SW 1271 (cell line): ENCODE measurements at places on chromosomes 6 and 20.
A peak's percentile ranks its signal among the peaks of the same experiment; 100 is the strongest.

DNA sequence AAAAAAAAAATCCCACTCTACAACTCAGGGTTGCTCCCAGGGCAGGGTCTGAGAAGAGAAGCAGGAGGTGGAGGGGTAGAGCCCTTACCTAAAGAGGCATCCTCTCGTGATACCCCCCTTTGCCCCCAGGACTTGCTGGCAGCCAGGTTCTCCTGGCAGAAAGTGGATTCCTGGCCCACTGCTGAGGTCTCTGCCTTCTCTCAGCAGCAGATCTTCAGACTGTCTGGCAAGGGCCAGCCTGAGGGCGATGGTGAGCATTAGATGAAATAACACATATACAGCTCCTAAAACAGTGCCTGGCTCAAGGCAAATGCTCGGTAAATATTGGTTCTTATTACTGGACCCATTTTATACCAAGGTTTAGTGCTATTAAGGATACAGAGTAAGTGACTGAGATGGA is 4.8 kb upstream of the GLP1R start:
- DNase-seq, result no peak

DNA sequence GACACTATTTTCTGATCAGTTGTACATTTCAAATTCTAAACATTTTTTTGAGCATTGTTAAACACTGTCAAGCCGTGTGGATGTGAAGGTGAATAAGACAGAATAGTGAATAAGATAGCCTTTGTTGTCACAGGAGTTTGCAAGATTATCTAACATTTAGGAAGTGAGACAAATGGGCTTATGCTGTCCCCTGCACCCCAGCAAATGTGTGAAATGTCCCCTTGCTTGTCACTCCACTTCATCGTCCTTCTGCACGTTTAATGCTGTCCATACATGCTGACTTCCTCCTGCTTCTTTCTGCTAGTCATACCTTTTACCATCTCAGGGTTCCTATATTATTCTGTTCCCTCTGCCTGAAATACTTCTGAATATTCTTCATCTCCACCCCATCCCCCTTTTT is 62.6 kb downstream of the CBFA2T2 start:
- no peak for DNase-seq

GRCh38 chr20:54514028-54514607 is 38.7 kb downstream of the DOK5 start:
- no peak for DNase-seq

DNA sequence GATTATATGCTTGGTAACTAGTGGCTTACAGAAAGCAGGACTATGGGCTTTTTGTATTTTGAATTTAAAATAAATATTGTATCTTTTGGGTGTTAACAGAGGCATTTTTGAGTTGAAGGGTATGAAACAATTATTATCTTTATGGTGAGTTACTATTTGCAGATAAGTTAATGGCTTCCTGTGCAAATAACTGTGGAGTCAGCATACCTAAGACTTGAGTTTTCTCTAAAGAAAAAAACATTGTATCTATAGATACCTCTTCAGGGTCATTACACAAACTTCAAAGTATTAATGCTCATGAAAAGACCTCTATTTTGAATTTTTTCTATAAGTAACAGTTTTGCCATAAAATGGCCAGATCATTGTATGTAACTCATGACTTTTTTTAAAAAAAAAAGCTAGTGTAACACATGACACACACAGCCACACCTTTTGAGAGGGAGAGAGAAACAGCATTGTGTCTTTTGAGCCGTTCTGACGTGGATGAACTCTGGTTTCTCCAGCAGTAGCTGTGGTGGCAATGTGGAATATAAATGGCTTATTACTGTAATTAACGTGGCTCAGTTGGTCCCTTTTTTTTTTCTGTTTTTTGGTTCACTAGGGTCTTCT is 36.3 kb downstream of the PLEKHG1 start:
- no peak for DNase-seq

DNA sequence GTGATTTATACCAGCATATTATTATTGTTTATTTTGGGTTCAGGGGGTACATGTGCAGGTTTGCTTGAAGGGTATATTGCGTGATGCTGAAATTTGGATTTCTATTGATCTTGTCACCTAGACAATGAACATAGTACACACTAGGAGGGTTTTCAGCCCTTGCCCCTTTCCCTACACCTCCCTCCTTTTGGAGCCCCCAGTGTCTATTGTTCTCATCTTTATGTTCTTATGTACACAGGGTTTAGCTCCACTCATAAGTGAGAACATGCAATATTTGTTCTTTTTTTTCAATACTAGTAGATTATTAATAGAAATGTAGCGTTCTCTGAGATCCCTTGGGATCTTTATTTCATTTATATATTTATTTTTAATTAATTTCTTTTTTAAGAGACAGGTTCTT is 79.2 kb upstream of the MRAP2 start:
- no peak for DNase-seq

DNA sequence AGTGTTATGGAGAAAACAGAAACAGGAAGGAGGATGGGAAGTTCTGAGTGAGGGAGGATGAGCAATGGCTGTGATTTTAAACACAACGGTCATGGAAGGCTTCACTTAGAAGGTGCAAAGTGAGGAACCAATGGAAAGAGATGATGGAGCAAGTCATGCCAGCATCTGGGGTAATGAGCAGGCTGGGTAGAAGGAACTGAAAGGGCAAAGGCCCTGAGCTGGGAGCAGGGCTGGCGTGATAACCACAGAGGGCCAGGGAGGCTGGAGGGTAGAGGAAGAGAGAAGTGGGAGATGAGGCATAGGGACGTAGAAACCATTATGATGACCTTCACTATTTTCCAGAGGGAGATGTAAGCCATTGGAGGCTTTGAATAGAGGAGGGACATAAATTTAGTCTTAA is 43.6 kb downstream of the NHLRC1 start:
- no peak for DNase-seq

GRCh38 chr6:145081677-145082076 is 653.6 kb downstream of the EPM2A start:
- no peak for DNase-seq

DNA sequence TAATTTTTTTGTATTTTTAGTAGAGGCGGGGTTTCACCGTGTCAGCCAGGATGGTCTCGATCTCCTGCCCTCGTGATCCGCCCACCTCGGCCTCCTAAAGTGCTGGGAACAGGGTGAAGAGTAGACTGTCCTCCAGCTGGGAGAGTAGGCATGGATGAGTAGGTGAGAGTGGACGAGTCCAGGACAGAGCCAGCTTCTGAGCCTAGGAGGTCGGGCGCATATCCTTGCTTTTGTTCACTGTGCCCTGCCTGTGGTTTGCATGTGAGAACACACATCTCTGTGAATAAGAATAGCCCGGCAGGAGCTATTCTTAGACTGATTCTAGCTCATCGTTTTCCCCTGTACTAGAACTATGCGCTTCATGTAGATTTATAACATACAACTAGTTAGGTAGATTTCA is 78.3 kb downstream of the RPP40 start:
- DNase-seq, result no peak

DNA sequence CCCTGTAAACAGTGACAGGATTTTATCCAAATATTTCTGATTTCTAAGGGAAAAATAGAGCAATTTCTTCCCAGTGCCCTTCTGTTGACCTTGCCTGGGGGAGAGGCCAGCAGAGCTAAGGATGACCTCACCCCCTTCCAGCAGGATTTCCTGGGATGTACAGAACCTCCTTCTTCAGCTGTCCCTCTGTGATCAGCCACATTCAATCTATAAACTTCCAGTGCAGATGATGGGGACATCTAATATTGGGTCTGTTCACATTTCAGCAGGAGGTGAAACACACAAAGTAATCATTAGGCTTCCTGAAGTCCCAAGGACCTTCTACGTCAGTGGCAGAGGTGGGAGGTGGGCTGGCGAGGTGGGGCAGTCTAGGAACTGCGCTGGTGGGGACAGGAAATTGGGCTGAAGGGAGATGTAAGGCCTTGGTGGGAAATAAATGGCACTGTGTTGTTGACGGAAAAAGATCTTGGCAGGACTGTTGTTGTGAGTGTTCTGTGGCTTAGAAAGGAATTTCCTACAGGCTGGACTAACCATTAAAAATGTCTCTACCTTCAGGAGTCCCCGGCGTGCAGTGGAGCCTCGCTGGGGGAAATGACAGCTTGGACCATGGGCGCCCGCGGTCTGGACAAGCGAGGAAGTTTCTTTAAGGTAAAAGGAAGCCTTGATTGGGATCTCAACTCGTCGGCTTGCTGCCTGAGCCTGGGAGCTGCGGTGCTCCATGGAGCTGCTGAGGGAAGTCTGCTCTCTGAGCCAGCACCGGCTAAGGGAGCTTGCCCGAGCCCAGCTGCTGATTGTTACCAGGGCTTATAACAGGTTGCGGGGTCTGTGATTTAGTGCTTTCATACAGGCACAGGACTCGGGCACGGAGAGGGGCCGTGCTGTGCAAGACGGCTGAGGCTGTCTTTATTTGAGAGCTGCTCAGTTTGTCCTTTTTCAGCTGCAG is 127.9 kb upstream of the NAA20 start:
- DNase-seq, result peak; percentile 53

GRCh38 chr6:34383161-34383631 is 9.3 kb downstream of the NUDT3 start:
- no peak for DNase-seq
